Stimulated activated CD4-positive, alpha-beta T cell treated with anti-CD3 and anti-CD28 coated beads, Interleukin-2, amount 100 ng/mL, for 24 hours (primary cell): ENCODE measurements at places on chromosomes 4 and X.
A peak's percentile ranks its signal among the peaks of the same experiment; 100 is the strongest.

- peak; percentile 26 for DNase-seq
Measured at GRCh38 chr4:142845293-142846107, 601 bp downstream of the INPP4B start.

- no peak for DNase-seq
Measured at GRCh38 chr4:73718375-73719373, 21.7 kb upstream of the CXCL8 start.

- no peak for DNase-seq
Measured at GRCh38 chrX:107360788-107361360, 88.6 kb upstream of the FRMPD3 start.

GRCh38 chr4:113873508-113873907, 105.9 kb downstream of the ARSJ start:
- DNase-seq, result no peak

DNA sequence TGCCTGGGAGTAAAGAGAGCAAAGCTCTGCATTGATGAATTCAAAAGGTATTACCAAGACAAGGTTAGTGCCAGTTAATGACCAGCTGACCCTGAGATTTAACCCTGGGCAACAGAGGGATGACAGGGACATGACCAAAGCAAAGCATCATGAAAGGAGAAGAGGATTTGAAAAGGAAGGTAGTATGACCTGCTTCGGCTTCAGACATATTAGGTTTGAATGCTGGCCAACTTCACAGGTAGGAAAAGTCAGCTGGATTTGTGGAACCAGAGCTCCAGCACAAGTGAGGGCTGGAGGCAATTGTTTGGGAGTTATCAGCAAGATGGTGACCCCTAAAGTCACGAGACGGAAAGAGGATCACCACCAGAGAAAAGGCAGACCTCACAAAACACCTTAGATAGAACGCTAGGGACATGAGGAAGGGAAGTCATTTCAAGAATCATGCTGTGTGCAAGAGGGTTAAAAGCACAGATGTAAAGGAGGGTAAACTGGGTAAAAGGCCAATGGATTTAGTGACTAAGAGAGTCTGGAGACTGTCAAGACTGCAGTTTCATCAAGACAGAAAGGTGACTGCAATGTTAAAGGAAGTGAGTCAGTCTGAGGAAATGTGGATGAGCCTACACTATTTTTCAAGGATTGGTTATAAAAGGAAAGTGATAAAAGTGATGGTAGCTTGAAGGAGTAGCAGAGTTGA, 45.6 kb downstream of the SH3RF1 start:
- DNase-seq, result no peak

DNA sequence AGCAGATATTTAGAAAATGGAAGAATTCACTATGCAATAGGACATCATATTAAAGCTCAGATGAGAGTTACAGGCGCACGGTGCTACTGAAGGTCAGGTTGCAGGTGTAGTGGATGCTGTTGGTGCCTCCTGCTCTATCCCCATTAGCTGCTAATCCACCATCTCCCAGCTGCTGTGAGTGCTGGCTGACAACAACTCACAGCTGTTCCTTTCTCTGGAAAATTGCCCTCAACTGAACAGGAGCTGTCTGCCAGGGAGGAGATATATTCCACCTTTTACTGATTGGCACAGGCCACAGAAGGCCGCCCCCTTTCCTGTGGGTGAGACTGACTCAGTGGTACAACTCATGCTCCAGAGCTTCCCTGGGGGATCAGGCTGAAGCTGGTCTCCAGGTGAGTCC, 48.7 kb downstream of the UCHL1 start:
- DNase-seq, result no peak

DNA sequence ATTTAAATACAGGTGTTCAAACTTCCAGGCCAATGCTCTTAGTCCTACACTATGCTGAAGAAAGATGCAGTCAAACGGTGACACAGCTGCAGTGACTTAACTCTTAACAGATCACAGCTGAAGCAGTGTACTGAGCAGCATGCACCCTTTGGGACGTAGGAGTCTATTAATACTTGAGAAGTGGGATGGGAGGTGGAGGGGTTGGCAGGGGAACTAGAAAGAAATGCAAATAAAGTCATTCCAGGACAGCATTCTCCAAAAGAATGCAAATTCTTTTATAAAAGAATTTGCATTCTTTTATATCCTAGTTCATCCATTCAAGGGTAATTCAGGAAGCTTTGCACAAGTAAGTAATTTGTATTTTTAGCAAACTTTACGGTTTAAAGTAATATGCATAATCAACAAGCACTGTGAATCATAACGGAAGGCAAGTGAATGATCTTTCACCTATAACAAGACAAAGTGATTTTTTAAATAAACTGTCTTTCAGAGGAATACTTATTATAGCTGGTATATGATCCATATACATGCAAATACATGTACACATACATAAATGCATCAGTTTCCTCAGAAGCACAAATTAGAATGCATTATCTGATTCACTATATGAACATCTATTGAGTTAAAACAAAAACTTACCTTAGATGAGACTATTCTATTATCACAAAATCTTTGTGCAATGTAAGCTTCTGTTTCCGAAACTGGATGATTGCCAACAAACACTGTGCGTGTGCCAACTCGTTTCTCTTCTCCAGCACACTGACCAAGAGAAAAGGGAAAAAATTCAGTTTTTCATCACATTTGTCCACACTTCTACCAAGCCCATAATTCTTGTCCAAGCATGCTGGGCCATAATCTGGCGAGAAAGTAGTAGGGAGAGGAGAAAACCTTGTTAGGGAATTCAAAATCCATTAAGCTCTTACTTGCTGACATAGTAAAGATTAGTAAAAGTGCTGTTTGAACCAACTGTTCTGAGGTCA, 106.5 kb downstream of the ATP11C start:
- no peak for DNase-seq

GRCh38 chr4:59537246-59537886, 1662.8 kb upstream of the ADGRL3 start:
- DNase-seq, result no peak

DNA sequence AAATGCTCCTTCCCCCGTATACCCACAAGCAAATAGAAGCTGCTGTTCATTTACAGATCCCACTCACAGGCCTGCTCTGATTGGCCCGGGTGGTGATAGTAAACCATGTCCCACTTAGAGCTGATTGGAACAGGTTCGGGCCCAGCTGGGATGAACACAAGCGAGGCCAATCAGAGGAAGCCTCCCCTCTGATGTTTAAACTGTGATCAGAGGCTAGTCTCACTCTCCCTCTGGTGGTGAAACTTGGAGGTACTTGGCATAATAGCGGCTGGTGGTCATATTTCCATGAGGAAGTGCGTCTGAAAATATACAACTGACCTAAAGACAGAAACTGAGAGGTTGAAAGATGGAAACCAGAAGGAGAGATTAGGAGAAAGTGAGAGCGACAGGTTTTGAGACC, 51.5 kb upstream of the TRPC3 start:
- DNase-seq, result peak; percentile 19

DNA sequence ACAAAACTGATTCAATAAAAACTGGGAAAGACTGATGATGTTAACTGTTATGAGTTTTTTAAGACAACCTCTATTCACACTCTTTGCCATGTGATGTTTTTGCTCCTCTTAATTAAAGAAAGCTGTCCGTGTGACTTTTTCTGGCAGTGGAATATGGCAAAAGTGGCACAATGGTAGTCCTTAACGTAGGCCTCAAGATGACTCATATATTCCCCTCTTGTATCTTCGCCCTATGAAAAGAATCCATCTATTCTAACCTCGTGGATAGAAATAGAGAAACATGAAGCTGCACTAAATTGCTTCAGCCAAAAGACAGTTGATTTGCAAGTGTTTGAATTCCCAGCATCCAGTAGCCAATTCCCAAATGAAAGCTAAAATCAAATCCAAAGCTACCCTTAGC, 603.8 kb upstream of the PCDH7 start:
- no peak for DNase-seq

DNA sequence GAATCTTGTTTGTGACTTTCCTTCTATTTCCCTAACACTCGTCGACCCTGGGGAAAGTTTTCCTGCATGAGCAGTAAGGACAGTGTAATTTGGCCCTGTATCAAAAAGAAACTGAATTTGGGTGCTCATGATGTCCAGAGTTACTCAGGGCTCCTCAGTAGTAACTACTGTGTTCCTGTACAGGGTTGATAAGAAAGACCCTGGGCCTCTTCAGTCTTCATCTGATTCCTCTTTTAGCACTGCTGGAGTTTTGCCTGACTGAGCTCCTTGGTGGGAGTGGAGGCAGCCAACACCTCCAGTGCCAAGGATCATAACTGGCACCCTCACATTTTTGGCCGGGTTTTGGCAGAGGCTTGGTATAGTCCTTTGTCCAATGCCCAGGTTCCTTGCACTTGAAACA, 7.1 kb upstream of the AREG start:
- no peak for DNase-seq

GRCh38 chr4:89305028-89305427, 2.6 kb downstream of the GPRIN3 start:
- DNase-seq, result no peak

DNA sequence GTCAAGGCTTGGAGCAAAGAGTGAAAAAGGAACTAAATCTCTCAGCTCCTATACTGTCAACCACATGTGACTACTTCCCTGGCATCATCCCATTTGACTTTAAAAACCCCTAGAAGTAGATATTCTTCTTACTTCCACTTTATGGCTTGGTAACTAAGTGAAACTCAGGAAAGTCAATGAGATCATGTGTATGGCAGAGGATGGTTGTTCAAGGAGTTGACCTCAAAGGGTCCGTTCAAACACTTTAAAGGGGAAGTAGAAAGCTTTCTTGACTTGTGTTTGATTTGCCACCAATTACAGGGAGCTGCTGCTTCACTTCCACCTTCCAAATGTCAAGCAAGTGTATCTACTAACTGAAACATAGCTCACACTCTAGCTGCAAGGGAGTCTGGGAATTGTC, 187.2 kb downstream of the RAB28 start:
- no peak for DNase-seq

DNA sequence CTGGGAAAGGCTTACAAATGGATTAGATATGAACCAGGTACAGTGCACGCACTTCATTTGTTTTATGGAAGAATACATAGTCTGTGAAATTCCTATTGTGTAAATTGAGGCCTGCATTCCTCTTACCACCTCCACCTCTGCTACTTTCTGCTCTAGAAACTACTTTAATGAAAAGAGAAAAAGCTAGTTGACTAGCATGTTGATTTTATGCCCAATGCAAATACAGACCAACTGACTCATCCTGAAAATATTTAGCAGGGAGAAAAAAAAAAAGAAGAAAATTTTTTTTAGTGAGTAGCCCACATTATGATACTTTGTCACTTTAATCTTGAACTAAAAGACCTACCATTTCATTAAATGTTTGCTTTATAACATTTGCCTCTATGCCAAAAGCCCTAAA, 41.2 kb downstream of the DCLK2 start:
- DNase-seq, result no peak
